Ecto neural progenitor cell (in vitro differentiated cells): ENCODE measurements at places on chromosomes 2 and 18.
A peak's percentile ranks its signal among the peaks of the same experiment; 100 is the strongest.

DNA sequence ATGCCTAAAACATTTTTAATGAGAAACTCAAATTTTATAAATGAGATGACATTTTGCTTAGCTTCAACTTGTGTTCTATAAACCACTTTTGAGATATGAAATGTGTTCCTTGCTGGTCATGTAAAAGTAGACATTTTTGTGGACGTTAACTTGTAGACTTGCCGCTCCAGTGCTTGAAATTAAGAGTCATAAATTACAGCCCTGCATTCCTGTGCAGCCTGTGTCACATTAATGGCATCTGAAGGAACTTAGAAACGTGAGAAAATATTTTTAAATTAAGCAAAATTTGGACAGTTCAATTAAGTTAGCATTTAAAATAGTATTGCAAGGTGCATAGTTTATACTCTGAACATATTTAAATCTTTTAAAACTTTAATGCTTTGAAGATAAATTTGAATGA, 98.3 kb upstream of the LDLRAD4 start:
- DNase-seq: no peak

GRCh38 chr2:217258170-217258569, 398.3 kb upstream of the TNP1 start:
- no peak for DNase-seq

GRCh38 chr2:66577321-66578053, 142.6 kb downstream of the MEIS1 start:
- DNase-seq: peak; percentile 64

DNA sequence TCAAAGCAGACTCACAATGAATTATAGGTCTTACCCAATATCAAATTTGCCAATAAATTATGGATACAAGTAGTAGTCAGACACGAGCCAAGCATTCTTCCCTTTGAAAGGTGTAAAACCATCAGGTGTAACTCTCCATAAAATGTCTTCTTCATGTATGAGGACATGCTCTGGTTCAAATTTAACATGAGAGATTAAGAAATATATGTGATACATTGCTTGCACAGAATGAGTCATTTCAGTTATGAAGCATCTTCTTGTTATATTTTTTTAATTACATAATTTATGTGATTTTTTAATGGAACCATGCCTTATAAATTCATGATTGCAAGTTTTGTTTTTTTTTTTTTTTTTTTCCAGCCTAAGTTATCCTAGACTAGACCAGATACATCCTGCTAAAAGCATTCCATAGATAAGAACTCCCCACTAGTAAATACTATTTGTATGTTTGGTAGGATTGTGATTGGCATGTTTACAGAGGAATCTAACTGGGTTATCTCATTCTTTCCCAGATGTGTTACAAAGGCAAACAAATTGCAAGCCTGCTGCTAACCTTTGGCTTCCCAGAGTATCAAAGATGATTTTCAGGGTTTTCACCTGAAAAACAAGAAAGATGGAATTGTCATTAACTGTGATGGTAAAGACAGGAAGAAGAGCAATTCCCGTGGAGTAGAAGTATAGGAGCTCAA, 621.9 kb downstream of the XIRP2 start:
- DNase-seq: no peak

DNA sequence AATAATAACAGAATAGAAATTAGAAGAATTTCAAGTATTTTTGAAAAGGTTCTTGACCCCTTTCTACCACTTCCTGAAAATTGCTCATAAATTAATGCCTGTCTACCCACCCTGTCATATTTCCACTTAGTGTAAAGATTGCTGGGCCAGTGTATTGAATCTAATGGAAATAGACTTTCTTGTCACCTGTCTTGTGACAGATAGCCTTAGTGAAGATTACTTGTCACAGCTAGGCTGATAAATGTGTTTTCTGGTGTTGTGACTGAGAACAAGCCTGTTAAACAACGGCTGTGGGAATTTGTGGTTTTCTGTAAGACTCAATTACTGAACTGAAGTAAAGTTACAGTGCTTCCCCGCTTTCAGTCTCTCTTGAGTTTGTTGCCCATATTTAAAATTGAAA, 37.0 kb downstream of the PIK3C3 start:
- DNase-seq: no peak

GRCh38 chr18:37742436-37742835, 176.8 kb upstream of the CELF4 start:
- DNase-seq: peak; percentile 58
